ENCODE measurements at places on chromosomes 16 and 17.

- DNase-seq, result no peak
Measured at GRCh38 chr16:54605536-54606066, 319.0 kb upstream of the IRX3 start.

DNA sequence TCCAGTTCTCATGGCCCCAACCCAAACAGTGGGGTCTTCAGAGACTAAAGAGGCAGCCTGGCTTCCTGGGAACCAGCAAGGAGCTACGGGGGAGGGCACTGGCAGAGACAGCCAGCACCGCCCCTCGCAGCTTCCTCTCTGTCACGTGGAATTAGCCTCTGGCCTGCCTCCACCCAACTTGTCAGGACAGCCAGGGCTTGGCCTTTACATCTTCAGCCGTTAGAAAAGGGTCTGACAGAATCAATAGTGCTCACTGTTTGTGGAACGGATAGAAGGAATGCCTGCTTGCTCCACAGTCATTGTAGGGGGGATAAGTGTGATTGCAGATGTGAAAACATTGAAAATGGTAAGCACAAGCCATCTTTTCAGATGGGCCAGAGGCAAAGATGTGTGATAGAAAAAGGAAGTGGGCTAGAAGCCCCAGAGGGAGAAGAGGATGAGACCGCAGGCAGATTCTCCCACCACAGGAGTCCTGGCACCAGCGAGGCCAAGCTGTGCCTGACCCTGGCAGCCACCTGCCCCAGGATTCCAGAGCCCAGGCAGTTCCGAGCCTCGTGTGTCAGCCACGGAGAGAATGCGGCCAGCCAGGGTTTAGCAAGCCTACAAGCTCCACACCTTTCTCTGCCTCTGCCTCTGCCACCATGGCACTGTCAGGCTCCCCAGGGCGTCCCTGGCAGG lies 18.6 kb downstream of the GRIN2C start:
- peak; percentile 27 for DNase-seq

- no peak for DNase-seq
Measured at GRCh38 chr16:88459366-88460073, 6.4 kb downstream of the ZFPM1 start.

DNA sequence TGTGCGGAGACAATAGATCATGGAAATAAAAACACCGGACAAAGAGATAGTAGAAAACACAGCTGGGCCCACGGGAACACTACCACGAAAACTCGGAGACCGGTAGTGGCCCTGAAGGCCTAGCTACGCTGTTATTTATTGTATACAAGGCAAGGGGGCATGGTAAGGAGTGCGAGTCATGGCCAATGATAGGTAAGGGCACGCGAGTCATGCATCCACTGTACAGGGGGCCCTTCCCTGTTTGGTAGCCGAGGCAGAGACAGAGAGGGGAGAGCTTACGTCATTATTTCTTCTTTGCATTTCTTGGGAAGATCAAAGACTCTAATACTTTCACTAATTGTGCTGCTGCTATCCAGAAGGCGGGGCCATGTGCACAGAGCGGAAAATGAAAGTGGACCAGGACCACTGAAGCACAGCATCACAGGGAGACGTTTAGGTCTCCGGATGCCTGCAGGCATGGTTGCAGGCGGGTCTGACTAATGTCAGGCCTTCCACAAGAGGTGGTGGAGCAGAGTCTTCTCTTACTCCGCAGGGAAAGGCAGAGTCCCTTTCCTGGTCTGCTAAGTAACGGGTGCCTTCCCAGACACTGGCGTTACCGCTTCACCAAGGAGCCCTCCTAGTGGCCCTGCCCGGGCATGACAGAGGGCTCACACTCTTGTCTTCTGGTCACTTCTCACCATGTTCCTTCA lies 74.4 kb upstream of the ARL4D start:
- DNase-seq, result no peak

DNA sequence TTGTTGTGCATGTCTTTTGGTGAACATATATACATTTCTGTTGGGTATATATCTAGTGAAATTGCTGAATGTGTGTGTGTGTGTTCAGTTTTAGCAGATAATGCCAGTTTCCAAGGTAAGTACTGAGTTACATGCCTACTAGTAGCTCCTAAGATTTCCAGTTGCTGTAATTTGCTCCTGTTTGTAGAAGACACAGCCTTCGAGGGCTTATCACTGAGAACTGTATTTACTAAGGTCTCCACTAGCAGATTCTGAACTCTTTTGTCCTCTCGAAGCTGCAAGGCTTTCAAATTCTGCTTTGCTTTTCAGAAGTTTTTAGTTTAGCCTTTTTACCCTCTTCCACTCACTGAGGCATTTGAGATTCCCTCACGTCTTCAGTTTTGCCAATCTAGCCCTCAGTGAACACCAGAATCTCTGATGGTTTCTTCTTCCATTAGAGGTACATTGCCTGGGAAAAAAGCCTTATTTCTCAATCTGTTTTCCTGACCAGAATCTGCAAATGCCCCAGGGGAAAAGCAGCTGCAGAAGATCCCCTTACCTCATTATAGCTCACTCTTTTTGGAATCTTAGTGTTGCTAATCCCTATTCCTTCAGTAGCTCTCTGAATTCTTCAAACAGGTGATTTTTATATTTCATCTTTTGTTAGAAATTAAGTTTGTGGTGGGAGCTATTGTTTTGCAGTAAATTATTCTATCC lies 52.9 kb downstream of the NF1 start:
- no peak for DNase-seq

- DNase-seq, result no peak
Measured at GRCh38 chr16:69240331-69240730, 53.4 kb downstream of the SNTB2 start.

GRCh38 chr16:12646490-12647274 lies 157.0 kb downstream of the CPPED1 start:
- no peak for DNase-seq

GRCh38 chr17:2703606-2704005 lies 8.0 kb downstream of the CLUH start:
- no peak for DNase-seq

GRCh38 chr17:68277807-68278206 lies 13.1 kb downstream of the SLC16A6 start:
- no peak for DNase-seq

DNA sequence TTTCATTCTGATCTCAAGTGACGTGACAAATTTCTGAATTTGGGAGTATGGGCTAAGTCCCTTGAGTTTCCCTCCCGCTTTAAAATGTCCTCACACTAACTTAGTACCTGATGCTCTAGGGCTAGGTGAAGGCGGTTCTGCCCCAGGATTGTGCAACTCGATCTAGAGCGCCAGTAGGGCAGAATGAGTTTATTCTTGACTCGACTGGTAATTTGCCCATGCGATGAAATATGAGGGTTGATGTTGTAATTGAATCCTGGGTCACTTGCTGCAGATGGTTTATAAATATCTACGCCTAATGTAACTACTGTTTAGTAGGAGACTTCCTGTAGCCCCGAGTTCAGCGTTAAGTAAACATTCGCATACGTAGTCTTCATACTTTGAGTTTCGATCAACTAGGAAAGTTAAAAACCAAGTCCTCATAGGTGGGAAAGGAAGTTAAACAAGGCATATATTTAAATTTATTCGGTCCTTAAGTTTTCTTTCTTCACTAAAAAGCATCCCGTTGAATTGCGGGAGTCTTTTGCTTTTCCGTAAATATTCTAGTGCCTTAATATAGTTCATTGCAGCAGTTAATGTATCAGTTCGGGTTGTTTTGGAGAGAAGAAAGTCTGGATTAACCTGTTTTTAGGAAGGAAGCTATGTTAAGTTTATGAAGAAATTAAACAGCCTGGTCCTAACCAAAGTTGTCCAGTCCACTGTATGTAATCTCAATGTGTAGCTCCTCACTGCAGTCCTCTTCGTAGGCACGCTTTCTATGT lies 1.6 kb downstream of the CTCF start:
- peak; percentile 37 for DNase-seq

DNA sequence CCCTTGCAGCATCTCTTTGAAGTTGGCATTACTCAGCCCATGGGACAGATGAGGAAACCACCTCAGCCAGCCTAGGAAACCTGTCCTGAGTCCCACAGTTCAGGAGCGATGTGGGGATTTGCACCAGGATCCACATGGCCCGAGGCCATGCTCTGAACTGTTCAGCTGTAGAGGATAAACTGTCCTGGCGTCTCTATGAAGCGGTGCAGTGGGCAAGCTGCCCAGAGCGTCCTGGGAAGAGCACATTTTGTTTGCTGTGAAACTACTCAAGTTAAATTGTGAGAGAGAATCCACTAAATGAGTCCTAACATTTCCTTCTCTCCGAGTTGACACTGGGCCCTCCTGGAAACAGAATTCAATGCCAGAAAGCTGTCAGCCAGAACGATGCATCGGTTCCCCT lies 276.6 kb upstream of the TNRC6C start:
- no peak for DNase-seq

- no peak for DNase-seq
Measured at GRCh38 chr17:73991260-73991659, 212.2 kb upstream of the RPL38 start.

DNA sequence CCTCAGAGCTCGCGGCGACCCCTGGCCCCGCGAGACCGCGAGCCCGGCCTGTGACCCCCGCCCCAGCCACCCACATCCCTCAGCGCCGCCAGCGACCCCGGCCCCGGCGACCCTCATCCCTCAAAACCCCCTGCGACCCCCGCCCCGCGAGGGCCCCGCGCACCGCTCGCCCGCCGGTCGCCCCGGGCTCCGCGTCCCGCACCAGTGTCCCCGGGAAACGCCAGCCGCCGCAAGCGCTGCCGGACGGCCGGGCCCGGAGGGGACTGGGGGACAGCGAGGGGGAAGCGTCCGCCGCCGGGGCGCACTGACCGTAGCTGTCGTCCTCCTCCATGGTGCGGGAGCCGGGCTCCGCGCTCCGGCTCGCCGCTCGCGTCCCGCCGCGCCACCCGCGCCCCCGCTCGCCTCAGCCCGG lies at the start of gene CYTH1:
Gene CYTH1 (minus strand): TSS at position 381 of the 412 bp plus-strand sequence. CDS start 50 bp downstream, at position 331.
- no peak for DNase-seq

Measured in RWPE1 (cell line).